ENCODE measurements at places on chromosomes 4 and X. TPM values are rescaled to one million over a fixed set of nuclear protein-coding genes. Genes with fewer than 3 reads are reported as not detected.

The MAGT1 gene
- 56.7 TPM for total RNA-seq

The PNMA6F gene
- total RNA-seq, result not detected

The HELT gene
- total RNA-seq, result not detected

The BANK1 gene
- 0.75 TPM for total RNA-seq

The SOD3 gene
- 5.4 TPM for total RNA-seq

The ZMAT1 gene
- 9.0 TPM for total RNA-seq

DNA sequence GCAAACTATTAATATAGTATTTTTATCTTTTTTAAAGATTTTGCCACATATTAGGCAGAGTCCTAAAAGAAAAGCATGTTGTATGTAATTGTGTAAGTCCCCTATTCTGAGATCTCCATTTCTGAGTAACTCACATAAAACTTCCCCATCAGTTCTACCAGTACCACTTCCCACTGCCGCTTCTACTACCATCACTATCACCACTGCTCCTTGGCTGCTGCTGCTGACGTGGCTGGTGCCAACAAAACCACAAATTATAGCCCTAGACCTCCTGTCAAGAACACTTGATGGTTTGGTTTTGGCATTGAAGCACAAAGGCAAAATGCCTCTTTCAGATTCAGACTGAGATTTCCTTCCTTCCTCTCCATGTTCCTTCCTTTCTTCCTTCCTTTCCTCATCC, 106.4 kb downstream of the MMRN1 start:
- DNase-seq, result no peak

DNA sequence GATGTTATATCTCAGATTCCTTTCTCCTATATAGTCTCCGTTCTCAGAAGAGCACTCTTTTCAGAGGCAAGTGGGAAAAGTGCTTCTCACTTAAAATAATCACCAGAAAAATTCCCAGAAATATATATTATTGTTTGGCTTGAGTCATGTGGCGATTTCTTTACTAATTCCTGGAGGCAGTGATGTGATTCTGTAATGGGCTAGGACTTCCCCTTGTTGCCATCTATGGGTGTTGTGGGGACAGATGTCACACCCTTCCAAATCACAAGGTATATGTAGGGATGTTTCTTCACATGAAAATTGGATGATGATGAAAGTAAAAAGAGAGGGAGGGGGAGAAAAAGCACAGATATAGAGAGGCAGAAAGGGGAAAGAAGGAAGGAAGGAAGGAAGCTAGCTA, 553.4 kb downstream of the PPP4R3C start:
- DNase-seq, result no peak

DNA sequence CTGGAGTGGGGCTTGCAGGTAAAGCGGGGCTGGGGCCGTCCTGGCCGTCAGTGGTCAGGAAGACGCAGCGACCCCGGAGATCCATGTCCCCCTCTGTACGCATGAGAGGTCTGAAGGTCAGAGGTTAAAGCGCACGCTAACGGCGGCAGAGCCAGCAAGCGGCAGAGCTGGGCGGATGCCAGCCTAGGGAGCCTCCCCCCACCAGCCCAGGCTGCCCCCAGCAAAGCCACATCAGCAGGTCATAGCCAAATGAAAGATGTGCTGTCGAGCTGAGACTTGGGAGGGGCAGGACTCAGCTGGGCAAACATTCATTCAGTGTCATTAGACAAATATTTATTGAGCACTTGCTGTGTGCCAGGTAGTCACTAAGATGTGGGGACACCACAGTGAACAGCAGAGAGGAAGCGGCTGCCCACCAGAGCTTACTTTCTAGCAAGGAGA, 593 bp upstream of the JAKMIP1 start:
- DNase-seq, result no peak

DNA sequence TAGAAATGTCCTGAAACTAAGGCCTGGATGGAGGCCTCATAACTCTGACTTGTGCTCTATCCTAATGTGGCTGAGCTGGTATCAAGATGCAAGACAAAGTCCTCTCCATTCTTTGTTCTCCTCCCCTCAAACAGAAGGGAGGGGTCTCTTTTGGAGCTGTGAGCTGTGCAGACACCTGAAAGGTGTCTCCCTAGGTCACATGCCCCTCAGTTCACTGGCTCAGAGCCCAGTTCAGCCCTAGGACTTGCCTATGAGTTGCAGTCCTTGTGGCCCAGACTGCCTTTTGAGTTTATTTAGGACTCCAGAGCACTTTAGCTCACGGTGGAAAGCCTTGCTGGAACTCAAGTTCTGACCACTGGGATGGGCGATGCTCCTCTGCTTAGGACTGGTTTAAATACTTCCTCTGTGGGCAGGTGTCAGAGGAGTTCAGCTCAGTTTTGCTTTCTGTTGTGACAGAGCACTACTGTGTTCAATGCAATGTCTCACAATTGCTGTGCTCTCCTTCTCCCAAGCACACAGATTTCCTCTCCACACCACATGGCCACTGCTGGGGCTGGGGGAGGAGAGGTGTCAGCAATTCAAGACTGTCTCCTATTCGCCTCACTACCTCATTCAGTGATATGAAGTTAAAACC, 84.8 kb upstream of the ZNF827 start:
- DNase-seq, result no peak

DNA sequence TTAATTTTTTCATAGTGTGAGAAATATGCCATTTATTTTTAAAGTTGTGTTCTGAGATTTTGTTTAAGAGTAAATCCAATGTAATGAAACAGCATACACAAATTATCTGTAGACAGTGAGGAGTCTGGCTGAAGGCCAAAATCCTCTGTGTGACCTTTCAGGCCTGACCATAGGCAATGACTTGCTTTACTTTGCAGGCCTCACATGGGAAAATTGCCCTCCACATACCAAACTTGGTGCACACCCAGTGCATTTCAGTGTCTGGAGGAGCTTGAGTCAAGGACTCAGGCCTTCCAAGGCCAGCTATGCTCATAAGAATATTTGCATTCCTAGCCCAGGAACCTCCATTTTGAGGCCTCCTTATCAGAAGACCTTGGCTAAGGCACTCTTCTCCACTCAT, 430.1 kb downstream of the GABRG1 start:
- no peak for DNase-seq

DNA sequence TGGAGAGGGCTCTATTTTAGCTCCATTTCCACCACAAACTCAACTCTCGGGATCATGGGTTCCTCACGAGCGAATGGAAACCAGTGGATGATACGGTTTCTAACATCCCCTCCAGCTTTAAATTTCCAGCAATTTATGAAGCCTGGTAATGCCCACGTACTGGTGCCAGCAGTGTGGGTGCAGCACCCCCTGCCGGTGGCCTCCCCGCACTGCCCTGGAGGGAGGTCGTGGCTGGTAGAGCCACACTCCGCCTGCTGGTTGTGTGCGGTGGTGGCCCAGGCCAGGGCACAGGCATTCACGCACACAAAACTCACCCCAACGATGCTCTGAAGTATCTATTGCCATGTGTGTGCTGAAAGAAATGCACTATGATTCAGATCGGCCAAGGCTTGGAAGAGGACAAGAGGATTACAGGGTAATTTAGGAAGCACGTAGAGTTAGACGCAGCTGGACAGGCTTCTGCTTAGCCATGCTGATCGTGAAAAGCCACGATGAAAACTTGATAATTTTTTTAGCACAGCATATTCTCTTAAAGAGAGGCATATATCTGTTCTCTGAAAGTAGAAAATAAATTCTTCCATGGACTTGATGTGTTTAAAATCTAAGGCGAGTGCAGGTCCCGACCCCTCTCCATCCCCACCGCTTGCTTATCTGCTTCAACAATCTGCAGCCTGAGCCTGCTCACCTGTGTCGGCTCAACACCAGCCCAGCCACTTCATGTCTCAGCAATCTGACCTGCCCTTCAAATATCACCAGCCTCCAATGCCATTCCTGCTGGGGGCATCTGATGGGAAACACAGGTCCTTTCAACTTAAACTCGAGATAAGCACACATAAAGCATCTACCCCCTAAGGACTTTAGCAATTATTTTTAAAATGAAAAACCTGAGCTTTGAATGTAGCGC, 59.1 kb downstream of the SCD5 start:
- peak; percentile 98 for DNase-seq

DNA sequence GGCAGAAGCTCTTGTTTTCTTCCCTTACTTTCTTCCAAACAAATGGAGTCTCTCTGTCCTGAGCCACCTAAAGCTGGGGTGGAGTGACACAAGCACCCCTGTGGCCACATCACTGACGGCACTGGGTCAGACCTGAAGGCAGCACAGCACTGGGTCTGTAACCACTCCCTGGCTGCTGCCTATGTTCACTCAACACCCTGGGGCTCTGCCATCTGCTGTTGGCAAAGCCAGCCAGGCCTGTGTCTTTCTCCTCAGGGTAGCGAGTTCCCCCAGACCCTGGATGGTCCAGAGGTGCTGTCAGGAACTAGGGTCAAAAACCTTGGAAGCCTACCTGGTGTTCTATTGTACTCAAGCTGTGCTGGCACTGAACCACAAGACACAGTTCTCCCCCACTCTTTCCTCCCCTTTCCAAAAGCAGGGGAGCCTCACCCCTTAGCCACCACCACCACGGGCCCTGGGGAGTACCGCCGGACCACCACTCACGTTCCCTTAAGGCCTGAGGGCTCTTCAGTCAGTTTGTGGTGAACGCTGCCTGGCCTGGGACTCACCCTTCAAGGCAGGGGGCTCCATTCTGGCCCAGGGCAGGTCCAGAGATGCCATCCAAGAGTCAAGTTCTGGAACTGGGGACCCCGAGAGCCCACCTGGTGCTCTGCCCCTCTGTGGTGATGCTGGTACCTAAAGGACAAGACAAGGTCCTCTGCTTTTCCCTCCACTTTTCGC, 31.5 kb downstream of the TMEM271 start:
- no peak for DNase-seq

DNA sequence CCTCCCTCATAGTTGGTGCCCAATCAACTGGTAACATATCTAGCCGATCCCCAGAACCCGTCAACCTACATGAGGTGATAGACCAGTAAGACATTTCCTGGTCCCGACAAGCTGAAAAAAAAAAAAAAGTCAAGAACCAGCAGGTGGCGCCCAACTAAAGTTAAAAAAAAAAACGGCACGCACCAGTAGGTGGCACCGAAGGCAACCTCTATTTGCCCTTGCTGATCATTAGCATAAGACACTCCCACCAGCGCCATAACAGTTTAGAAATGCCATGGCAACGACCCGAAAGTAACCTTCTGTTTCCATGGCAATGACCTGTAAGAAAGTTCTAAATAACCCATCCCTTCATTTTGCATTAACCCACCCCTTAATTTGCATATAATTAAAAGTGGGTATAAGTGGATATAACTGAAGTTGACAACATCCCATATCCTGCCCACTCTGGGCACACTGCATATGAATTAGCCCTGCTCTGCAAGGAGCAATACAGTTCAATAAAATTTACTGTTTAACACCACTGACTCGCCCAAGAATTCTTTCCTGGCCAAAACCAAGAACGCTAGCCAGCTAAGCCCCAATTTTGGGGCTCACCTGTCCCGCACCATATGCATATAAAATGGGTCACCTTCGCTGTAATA, 83.9 kb upstream of the SPANXB1 start:
- DNase-seq, result peak; percentile 83

GRCh38 chrX:107537815-107538214, 88.4 kb downstream of the FRMPD3 start:
- DNase-seq, result peak; percentile 89
